Vagina (tissue), 2 donors: ENCODE measurements at places on chromosomes 3 and 15. TPM values are rescaled to one million over a fixed set of nuclear protein-coding genes. Genes with fewer than 3 reads are reported as not detected.

DNA sequence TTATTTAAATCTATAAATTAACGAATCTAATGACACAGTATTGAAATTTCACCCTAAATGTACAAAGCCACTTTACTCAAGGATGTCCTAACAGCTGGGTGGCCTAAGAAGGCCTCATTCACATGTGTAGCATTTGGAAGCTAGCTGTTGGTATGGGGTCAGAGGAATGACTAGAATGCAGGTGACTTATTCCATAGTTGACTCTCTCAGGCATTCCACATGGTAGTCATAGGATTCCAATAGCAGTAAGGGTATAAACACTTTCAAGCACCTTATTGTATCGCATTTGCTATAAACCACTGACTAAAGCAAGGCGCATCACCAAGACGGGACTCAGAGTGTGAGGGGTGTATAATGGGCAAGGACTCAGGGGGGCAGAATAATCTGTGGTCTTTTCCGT, 294.8 kb upstream of the EPHA3 start:
- H3K4me3 ChIP-seq: no peak overlapping the region
- H3K36me3 ChIP-seq: no peaks in the 10 kb centered on the region
- H3K27me3 ChIP-seq: no peaks in the 10 kb centered on the region
- H3K27ac ChIP-seq: no peak overlapping the region

C3orf70 gene
- 5.6 TPM for total RNA-seq

DNA sequence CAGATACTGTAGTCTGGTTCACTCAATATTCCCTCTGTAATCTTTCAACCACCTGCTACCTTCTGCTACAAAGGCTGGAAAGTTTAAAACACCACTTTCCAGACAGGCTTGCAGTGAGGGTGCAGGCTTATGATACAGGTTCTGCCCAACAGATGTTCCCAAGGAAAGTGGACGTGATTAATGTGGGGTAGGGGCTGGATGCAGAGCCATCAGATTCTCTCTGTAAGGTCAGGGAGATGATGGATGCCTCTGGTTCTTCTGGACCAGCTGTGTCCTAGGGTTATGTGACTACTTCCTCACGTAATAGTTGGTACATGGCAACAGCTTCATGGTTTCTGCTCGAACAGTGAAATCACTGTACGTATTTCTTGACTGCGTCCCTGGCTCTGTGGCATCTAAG, 11.1 kb downstream of the GPR176 start:
- DNase-seq: no peak
- no peak overlapping the region for H3K27ac ChIP-seq
- H3K36me3 ChIP-seq: no peaks in the 10 kb centered on the region
- no peak overlapping the region for H3K4me3 ChIP-seq

- no peak overlapping the region for H3K27ac ChIP-seq
- no peak overlapping the region for H3K4me3 ChIP-seq
- H3K36me3 ChIP-seq: no peaks in the 10 kb centered on the region
- no peak for DNase-seq
- no peaks in the 10 kb centered on the region for H3K27me3 ChIP-seq
Observed at GRCh38 chr3:161171639-161172552, 49.2 kb upstream of the NMD3 start.

REC114 gene
- not detected for total RNA-seq

- H3K27ac ChIP-seq: no peak overlapping the region
- no peaks in the 10 kb centered on the region for H3K27me3 ChIP-seq
- no peak for DNase-seq
- H3K36me3 ChIP-seq: no peaks in the 10 kb centered on the region
Observed at GRCh38 chr3:95468331-95468730, 1346.1 kb upstream of the EPHA6 start.

GRCh38 chr15:31343831-31344230, 17.2 kb downstream of the KLF13 start:
- no peak for DNase-seq
- peaks cover 7% of the 10 kb centered on the region for H3K36me3 ChIP-seq
- H3K27me3 ChIP-seq: no peaks in the 10 kb centered on the region

- no peaks in the 10 kb centered on the region for H3K4me1 ChIP-seq
- H3K27ac ChIP-seq: no peak overlapping the region
- no peaks in the 10 kb centered on the region for H3K27me3 ChIP-seq
- no peak for DNase-seq
- no peak overlapping the region for H3K4me3 ChIP-seq
Observed at GRCh38 chr3:144622845-144623244, 651.2 kb downstream of the DIPK2A start.

GRCh38 chr3:53531749-53532148, 37.3 kb downstream of the CACNA1D start:
- no peaks in the 10 kb centered on the region for H3K36me3 ChIP-seq
- DNase-seq: no peak
- H3K27me3 ChIP-seq: no peaks in the 10 kb centered on the region
- H3K27ac ChIP-seq: no peak overlapping the region
- H3K4me1 ChIP-seq: no peaks in the 10 kb centered on the region
- H3K4me3 ChIP-seq: no peak overlapping the region

RPS27L gene
- total RNA-seq: 74.6 TPM

GRCh38 chr15:94256511-94256910, 25.1 kb downstream of the MCTP2 start:
- H3K4me3 ChIP-seq: no peak overlapping the region
- DNase-seq: no peak
- H3K4me1 ChIP-seq: no peaks in the 10 kb centered on the region
- no peaks in the 10 kb centered on the region for H3K36me3 ChIP-seq
- H3K27me3 ChIP-seq: no peaks in the 10 kb centered on the region

SLC24A5 gene
- not detected for total RNA-seq

KIF15 gene
- 2.2 TPM for total RNA-seq

GRCh38 chr15:61501815-61502389, 272.8 kb upstream of the RORA start:
- H3K4me1 ChIP-seq: no peaks in the 10 kb centered on the region
- no peaks in the 10 kb centered on the region for H3K27me3 ChIP-seq
- H3K4me3 ChIP-seq: no peak overlapping the region
- DNase-seq: no peak

CLPX gene
- total RNA-seq: 46.4 TPM

- no peaks in the 10 kb centered on the region for H3K27me3 ChIP-seq
- DNase-seq: no peak
- peaks cover 2% of the 10 kb centered on the region for H3K4me1 ChIP-seq
- H3K4me3 ChIP-seq: no peak overlapping the region
Observed at GRCh38 chr3:190031887-190032752, 88.6 kb downstream of the P3H2 start.

TRIM71 gene
- total RNA-seq: not detected

DNA sequence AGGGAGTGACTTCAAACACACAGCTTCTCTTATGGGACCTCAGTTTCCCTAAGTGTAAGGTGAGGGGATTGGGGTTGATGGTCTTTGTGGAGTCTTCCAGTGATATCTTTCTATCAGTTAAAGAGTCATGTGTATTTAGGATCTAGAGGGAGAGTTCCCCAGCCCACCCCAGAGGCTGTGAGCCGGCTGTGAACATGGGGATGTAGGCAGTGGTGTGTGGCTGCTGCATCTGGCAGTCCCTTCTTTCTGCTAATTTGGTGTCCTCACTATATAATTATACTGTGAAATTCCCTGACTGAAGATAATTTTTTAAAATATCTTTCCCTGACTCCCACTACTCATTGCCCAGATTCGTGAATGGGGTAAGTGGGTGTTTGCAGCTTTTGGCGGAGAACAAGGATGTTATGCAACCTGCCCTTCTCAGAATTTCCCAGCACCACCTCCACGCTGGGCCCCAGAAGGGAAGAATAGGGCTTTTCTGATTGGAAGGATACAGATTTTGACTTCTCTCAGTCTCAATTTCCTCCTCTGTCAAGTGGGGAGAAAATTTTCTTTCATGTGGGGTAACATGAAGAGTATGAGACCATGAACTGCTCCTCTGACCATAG, 79.0 kb upstream of the RASGRF1 start:
- peaks cover 19% of the 10 kb centered on the region for H3K4me1 ChIP-seq
- peak; percentile 47 for DNase-seq
- no peak overlapping the region for H3K4me3 ChIP-seq
- H3K27me3 ChIP-seq: no peaks in the 10 kb centered on the region
- peak overlapping the region; percentile 24 for H3K27ac ChIP-seq
- H3K36me3 ChIP-seq: no peaks in the 10 kb centered on the region

DNA sequence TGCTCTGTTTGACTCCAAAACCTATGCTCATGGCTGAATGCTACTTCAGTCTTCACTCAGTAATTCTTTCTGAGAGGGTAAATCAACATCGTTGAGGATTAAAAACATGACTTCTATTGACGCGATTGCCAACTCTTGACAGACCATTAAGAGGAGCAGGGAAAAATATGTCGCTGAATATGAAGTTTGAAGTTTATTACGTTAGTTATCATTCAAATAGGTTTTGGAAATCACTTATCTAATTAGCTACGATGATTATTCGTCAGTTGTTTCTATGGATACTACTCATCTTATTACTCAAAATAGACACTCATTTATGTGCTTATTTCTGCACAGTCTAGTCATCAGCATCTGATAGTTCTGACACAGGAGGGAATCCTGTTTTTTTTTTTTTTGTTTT, 279.2 kb upstream of the TBL1XR1 start:
- no peak overlapping the region for H3K27ac ChIP-seq
- no peaks in the 10 kb centered on the region for H3K27me3 ChIP-seq
- peaks cover 31% of the 10 kb centered on the region for H3K4me1 ChIP-seq

PYGO1 gene
- total RNA-seq: 4.4 TPM

WDR53 gene
- total RNA-seq: 13.5 TPM
